ENCODE measurements at places on chromosomes 6 and 20.

DNA sequence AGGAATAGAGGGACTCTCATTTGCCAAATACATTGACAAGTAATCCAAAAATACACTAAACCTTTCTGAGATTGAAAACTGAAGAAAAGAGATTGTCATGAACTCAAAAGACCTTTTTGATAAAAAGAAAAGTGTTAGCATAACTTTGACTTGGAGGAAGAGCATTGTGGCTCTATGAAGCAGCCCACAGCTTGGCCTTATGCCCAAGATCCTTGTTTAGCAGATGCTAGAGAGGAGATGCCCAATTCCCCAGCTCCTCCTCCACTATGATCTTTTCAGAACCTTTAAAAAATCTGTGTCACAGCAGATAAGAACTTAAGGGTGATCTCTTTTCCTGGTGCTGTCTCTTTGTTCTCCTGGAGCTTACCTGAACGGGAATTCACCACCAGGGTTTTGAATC is 35.8 kb upstream of the IGF2R start:
- no peak for DNase-seq

DNA sequence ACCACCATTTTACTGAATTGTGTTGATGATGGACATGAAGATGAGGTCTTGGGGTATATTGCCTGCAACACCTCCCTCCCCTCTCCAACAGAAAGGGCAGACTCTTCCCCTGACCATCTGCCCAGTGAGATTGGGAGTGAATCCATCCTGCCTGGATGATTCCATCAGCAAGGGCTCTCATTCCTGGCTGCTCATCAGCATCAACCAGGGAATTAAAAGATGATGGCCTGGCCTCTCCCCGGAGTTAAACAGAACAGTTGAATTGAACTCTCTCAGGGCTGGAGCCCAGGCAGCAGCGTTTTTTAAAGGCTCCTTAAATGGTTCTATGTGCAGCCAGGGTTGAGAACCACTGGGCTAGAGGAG is 14.6 kb upstream of the MRPS18A start:
- no peak for DNase-seq

- DNase-seq = no peak
These were observed 97.2 kb upstream of the TNFAIP3 start for GRCh38 chr6:137769797-137770362.

GRCh38 chr6:151390276-151390850 is 996 bp downstream of the ZBTB2 start:
- DNase-seq = peak; percentile 98

DNA sequence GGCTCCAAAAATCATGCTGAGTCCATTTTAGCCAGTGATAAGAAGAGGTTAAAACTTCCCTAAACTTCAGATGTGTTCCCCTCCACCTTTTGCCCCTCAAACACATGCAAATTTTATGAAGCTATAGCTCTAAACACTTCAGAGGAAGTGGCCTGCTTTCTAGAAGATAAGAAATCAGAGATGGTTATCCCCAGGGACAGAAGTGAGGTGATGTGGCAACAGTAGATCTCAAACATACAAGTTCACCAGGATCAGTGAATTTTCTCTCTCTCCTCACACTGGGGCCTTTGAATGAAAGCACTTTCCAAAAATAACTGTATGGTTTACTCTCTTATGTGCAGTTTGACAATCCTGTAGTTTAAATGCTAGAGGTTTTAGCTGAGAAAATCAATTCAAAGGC is 332.0 kb downstream of the BTBD9 start:
- no peak for DNase-seq

GRCh38 chr6:121897337-121897760 is 461.9 kb downstream of the GJA1 start:
- DNase-seq = no peak

DNA sequence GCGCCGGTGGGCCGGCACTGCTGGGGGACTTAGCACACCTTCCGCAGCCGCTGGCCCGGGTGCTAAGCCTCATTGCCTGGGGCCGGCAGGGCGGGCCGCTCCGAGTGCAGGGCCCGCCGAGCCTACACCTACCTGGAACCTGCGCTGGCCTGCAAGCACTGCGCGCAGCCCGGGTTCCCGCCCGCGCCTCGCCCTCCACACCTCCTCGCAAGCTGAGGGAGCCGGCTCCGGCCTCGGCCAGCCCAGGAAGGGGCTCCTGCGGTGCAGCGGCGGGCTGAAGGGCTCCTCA is 10.7 kb upstream of the MPC1 start:
- DNase-seq = no peak

- DNase-seq = no peak
These were observed 5.9 kb downstream of the HSPA12B start for GRCh38 chr20:3738111-3739053.

DNA sequence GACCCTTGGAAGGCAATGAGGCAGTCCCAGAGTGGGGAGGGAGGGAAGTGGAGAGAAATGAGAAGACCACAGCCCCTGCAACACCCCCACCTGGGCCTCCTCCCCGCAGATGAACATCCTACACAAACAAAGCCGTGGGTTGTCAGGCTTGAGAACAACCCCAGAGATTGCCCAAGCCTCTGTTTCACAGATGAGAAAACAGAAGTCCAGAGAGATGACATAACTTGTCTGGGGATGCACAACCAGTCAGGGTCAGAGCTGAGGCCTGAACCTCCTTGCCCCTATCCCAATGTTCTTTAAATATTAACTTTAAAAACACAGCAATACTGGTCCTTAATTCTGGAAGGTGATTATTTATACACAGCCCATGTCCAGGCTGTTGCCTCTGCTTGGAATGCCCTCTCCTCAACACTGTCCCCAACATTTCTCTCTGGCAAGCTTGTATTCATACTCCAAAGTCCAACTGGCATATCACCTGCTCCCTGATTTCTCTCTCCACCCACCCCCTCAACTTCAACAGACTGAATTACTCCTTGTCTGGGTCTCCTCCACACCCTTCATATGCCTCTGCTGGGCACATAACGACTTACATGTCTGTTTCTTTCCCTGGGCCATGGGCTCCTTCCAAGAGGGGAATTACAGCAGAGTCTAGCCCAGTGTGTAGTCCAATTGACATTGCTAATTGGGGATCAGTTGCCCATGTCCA is 135.5 kb upstream of the LRFN2 start:
- no peak for DNase-seq

DNA sequence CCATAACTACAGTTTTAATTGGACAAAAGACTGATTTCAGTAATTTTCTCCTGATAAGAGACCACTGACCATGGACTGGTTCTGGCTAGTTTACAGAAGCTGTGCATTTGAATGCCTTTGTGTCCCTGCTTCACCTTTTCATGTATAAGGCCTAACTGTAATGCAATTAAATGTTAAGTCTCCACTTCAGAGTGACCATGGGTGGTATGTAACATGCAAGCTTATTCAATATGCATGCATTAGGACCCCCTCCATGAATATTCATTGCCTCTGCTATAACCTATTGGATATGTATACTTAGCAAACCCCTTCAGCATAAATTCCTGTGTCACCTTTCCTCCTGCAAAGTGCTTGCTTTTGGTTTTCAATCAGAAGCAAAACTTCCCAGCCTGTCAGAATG is 2.2 kb downstream of the UBD start:
- DNase-seq = no peak

DNA sequence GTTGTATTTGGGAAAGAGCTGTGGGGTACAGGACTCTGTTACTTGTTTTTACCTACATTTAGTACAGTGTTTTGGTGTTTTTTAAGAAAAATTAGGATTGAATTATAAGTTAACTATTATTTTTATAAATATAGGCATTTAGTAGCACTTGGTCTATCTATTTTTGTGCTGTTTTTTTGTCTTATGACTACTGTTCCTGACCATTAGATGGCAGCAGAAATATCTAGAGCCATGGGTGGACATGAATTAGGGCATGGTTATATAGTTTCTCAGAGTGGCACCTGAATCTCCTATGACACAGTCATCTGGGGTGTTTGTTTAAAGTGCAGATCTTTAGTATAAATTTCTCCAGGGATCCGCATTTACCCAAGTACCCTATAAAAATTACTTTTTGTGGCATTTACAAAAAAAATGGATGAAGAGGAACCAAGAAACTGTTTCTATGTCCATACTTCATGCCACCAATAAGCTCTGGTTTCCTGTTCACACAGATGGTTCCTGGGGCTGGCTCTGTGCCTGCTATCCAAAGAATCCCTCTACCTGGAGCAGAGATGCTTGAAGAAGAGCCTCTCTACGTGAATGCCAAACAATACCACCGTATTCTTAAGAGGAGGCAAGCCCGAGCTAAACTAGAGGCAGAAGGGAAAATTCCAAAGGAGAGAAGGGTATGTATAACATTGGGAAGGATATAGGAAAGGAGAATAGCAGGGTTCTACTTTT is 19.8 kb downstream of the NFYA start:
- DNase-seq = no peak

DNA sequence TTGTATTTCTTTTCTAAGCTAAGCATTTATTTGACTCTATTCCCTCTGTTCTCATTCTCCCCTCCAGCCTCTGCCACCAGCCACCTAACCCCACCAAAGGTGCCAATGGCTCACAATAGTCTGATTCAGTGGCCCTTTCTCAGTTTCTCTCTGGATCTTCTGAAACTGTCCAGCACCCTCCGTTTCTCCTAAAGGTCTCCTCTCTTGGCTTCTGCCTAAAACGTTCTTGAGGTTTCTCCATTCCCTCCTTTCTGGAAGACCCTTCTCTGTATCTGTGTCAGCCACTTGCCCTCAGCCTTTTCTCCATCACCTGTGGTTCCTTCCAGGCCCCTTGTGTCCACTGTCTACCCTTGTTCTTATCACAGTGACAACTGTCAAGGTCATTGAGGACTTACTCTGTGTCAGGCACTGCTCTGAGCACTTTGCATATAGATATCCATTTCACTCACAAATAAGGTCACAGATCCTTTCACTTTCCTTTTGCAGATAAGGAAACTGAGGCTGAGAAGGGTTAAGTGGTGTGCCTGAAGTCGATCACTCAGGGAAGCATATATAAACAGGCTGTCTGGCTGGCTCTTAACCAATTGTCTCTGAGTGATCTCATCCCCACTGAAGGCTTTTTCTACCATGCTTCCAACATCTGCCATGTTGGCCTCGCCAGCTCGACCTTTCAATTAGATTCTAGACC is 48.1 kb downstream of the FOXA2 start:
- DNase-seq = no peak

DNA sequence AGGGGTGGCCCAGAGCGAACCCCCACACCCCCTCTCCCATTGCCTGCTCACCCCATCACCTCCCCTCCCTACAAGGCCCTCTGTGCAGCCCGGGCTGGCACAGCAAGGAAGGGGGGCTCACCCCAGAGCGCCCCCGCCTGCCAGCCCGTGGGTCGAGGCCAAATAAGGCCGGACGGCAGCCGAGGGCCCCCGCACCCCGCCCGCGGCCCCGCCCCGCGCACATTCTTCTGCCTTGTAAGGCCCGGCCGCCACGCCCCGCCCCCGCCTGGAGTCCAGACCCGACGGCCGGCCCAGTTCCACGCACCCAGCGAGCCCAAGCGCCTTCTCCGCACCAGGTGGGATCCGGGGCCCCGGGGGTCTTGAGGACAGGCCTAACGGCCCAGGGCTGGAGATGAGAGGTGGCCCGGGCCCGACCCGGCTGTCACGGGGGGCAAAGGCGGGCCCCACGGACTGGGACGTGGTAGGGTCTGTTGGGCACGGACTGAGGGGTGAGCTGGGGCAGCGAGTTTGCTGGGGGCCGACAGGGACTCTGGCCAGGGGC is at the start of gene MYL9:
TSS of gene MYL9 (plus strand) at position 293 of the 541 bp plus-strand sequence. CDS start 3,366 bp downstream, outside the sequence.
- no peak for DNase-seq

GRCh38 chr20:50784464-50784863 is 10.4 kb upstream of the BCAS4 start:
- no peak for DNase-seq

GRCh38 chr6:8888468-8888867 is 453.1 kb upstream of the SLC35B3 start:
- DNase-seq = no peak

DNA sequence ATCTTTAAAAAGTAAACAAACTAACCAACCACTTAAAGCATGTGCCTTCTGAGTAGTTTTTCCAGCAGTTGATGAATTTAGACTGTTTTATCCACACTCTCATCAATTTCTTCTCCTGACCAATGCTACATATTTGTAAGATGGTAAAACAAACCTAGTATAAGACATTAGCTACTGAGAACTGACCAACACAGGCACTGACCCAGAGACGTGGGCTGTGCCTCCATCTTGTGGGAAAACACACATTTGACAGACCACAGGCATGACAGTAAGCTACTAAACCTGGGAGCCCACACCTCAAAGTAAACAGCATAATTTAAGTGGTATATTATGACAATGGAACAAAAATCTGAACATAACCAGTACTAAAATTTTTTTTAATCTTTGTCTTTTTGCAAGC is 121.4 kb upstream of the NRSN1 start:
- DNase-seq = no peak

DNA sequence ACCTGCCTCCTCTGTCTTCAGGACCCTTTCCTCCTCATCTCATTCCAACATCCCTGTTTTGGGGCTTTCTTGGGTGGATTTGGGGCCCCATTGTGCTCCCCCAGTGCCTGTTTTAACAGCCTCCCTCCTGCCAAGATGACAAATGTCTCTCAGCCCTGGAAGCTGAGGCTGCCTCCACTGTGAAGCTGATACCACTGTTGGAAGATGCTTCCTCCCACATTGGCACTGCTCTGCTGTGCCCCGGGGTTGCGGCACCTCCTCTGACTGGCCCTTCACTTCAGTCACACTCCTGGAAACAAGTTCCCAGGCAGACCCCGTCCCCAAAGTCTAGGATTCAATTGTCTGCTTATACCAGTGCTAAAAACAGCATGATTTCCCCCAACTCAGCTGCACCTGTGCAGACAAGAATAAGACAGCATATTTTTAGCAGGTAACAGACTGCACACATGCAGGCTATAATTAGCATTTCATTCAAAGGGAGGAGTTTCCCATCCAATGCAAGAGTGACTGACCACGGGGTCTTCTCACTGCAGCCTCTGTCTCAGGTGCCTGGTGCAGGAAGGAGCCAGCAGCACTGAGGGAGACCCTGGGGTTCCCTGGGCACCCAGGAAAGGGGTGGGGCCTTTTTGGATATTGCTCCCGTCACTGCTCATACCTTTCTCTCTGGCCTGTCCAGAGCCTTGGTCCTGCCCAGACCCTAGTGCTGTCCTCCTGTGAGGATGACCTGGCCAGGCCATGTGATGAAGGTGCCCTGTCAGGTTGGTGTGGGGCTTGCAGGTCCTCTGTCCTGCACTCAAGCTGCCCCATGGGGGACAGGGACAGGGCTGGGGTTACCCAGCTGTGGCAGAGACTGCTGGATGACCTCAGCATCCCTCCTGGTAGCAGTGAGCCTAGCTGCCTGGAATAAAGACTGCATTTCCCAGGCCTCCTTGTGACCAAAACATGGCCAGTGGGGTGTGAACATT is 31.5 kb upstream of the SULF2 start:
- DNase-seq = no peak

All from naive thymus-derived CD8-positive, alpha-beta T cell (primary cell).